ENCODE measurements at places on chromosomes 5 and 9.

DNA sequence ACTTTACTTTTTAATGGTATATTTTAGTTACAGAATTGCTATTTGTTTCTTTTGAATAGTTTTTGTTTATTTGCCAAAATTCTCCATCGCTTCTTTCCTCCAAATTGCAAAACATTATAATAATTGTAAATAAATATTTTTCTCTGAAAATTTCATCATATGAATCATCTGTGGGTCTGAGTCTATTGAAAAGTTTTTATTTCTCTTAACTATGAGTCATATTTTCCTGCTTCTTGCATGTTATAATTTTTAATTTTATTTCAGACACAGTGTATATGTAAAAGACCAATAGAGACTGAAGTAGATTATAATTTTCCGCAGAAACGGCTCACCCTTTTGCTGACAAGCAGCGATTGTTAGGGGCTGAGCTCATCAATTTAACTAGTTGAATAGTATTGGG lies 279.1 kb upstream of the IL12B start:
- DNase-seq: no peak

- DNase-seq: no peak
Measured at GRCh38 chr5:132901730-132902129, 28.3 kb downstream of the LEAP2 start.

DNA sequence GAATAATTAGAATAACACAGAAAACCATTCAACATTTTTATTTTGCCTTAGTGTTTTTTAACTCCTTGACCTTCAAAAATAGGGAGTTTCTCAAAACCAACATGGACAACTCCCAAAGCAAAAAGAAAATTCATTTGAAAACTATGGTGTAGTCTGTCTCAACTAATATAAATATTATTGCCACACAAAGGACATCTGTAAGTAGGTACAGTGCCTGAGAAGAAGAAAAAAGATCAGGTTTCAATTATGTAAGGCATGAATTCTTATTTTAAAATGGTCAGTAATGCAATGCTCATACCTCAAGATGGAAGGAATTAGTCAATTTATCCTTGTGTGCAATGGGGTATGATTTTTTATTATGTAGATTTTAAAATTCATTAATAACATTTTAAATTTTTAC lies 109.6 kb upstream of the CNTLN start:
- DNase-seq: no peak

GRCh38 chr9:36878986-36879982 lies 154.8 kb downstream of the PAX5 start:
- DNase-seq: no peak
